ENCODE measurements at places on chromosomes 13 and 19.

DNA sequence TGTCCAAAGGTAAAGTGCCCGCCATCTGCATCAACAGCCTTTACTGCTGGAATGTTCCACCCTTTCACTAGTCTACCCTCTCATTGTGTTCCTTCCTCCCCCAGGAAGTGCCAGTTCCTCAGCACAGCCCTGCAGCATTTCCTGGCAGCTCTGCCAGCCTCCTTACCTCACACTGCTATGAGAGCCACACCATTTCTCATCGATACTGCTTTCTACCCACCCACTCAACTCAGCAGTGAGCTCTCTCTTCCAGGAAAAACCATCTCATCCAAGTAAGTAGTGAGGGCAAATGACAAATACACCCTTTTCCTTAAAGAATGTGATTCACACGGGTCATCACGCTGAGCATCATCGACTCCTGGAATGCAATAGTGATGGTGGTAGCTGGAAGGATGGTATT is 19.8 kb downstream of the UQCRFS1 start:
- DNase-seq: no peak

- no peak for DNase-seq
These were observed 30.6 kb downstream of the SERPINE3 start for GRCh38 chr13:51370116-51370515.

- DNase-seq: peak; percentile 93
These were observed 16.2 kb downstream of the ZNF331 start for GRCh38 chr19:53553865-53554791.

DNA sequence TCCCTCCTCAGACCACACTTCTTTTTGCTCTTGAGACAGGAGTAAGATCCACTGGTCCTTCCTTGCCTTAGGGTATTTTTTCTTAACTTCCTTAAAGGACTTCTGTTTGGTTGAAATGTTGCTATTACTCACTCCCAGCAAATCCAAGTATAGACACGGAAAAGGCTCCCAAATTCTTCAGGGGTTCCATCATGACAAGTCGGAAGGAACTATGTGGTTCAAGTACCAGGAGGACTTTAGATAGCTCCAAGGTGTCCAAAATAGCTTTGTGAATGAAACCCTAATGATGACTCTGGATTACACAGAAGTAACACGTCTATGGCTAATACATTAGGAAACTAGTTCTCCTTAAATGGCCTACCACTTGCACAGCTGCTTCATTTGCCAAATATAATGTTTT is 238.7 kb downstream of the KCTD12 start:
- DNase-seq: no peak

DNA sequence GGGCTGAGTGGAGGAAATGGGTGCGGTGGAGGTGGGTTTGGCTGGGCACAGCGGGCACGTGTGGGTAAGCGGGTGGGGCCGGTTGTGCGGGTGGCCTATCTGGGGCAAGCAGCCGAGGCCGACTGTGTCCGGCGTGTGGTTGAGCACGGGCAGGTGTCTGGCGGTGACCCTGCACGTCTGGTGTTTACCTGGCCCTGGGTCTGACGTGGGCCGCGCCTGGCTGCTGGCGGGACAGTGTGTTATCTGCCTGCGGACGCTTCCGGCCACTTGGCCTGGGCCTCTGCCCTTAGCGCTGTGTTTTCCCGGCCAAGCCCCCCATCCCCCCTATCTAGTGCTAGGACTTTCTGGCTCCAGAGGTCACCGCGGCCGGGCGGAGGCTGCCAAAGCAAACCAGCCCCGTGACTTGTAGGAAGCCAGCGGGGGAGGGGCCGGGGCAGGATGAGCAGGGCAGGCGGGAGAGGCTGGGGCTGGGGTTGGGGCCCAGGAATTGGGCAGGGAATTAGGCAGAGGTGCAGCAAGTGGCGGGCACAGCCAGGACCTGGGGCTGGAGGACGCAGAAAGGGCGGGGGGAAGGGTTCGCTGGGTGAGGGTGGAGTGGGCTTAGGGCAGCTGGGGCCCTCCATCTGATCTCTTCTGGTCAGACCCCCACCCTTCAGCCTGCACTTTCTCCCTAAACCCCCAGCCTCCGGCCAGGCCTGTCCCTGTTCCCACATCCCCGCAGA is 534 bp upstream of the HPN start:
- DNase-seq: peak; percentile 24

DNA sequence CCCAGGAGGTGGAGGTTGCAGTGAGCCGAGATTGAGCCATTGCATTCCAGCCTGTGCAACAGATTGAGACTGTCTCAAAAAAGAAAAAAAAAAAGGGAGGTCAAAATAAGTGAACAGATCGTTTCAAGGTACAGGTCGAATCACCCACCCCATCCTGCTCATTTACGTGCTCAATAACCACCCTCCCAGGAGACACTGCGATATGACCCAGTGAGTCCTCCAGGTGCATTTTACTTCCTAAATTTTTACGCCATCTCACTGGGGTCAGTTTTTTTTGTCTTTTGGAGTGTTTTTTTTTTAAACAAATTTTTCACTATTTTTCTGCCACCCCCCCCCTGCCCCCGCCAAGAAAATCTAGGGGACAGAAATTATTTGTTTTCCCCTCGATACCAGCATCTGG is 68.1 kb downstream of the ZNF486 start:
- DNase-seq: no peak

- DNase-seq: no peak
These were observed 550.7 kb upstream of the SLITRK5 start for GRCh38 chr13:87120476-87120875.

GRCh38 chr19:524062-524674 is 7.4 kb upstream of the CDC34 start:
- DNase-seq: no peak

- peak; percentile 100 for DNase-seq
These were observed at the start of gene TPT1 for GRCh38 chr13:45341034-45341798. Gene TPT1, minus strand, starts transcription at chr13:45341183. Its CDS starts 114 bp downstream, at chr13:45341069.

GRCh38 chr19:39253374-39254149 is 4.9 kb upstream of the IFNL4 start:
- no peak for DNase-seq

GRCh38 chr19:13995017-13995728 is 10.9 kb downstream of the RFX1 start:
- no peak for DNase-seq

DNA sequence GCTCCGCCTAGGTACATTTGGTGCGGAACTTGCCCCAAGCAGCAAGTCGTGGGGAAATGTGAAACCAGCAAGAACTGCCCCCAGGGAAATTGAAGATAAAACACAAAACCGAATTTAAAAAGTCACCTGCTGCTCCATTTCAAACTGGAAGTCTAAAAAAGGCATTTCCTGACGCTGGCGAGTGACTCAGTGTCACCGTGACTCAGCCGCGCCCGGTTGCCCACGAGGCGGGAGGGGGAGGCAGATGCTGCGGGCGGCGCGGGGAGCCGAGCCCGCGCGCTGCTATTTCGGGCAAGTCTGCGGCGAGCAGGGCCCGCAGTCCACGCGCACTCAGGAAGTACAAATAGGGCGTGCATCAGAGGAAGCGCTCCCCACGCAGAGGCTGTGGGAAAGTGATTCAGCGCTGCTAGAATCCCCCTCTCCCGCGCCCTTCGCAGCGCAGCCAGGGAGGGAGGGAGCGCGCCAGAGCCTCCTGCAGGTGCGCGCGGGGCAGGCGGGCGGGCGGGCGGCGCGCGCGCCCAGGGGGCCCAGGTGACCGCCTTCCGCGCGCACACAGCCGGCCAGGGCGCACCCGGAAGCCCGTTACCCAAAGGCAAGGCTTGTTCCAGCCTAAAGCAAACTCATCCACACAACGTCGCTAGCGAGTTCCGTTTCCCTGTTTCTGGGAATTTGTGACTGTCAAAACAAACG is 168.8 kb downstream of the COL4A1 start:
- peak; percentile 34 for DNase-seq

DNA sequence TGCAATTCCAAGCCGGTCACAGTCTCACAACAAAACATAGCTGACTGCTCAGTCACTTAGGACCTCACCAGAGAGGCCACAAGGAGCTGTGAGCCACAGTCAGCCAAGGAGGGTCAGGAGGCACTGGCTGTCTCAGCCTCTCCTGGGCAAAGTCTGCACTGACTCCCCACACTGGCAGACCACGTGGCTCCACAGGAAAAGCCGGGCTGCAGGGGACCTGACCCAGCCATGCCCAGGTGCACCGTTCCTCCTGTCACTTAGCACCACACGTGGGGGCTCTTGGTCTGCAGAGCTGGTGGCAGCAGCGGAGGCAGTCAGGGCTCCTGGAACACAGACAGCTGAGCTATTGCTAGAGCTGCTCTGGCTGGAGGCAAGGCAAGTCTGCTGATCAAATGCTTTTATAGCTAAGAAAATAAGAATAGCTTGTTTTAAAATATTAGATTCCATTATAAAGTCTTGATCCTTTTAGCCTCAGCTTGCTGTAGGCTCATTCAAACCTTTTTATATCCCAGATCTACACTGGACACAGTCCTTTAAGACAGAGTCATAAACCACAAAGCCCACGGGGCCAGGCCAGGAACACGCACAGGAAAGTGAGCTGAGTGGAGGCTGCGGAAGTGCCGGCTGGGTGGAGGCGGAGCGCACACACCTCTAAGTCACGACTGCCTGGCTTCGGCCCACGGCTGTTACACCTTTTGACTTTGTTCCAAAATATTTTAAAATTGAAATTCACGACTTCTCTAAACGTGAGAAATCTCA is 744.1 kb downstream of the UQCRFS1 start:
- no peak for DNase-seq

DNA sequence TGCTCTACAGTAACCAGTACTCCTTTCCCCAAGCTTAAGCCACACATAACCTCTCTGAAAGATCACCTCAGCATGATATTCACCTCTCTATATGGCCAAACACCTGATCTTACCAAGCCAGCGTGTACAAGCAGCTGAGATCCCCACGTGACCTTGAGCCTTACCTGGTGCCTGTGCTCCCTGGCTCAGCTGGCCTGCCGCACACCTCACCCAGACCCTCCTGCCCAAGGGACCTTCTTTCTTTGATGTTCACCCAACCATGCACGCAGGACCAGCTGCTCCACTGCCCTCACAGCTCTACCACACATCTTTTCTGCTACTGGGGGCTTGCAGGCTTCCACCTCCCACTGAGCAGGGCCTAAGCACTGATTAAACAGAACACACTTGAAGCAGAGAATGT is 9.0 kb downstream of the DHRS12 start:
- DNase-seq: no peak

DNA sequence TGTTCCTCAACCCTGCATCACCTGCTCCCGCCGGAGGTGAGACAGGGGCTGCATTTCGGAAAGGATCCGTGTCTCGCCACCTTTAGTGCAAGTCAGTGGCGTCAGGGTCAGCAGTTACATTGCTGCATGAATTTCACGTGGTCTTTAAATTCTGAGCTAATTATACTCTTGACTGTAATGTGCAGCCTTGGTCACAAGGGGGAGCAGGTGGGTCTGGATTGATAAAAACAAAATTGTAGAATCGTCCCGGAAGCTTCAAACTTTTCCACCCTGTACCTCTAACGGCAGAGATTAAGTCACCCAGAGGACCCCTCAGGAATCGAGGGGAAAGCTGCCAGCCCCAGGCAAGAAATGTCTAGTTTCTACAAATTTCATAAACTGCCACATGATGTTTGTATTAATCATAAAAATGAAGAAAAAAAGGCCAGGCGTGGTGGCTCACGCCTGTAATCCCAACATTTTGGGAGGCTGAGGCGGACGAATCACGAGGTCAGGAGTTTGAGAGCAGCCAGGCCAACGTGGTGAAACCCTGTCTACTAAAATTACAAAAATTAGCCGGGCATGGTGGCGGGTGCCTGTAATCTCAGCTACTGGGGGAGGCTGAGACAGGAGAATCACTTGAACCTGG is 20.2 kb downstream of the BBC3 start:
- peak; percentile 84 for DNase-seq
